Hair follicle dermal papilla cell (primary cell): ENCODE measurements at places on chromosomes 3 and 15. TPM values are rescaled to one million over a fixed set of nuclear protein-coding genes. Genes with fewer than 3 reads are reported as not detected.

The SCG3 gene
- total RNA-seq, result not detected in 2 replicates

The REC114 gene
- total RNA-seq, result not detected in 2 replicates

The TUSC7 gene
- total RNA-seq, result not detected in 2 replicates

The TRH gene
- total RNA-seq, result not detected in 2 replicates

The EPHB3 gene
- 13.6 and 21.4 TPM in 2 replicates for total RNA-seq

The CKMT1B gene
- not detected in 2 replicates for total RNA-seq

The TWF2 gene
- 139 and 150 TPM in 2 replicates for total RNA-seq

The HHLA2 gene
- total RNA-seq, result not detected in 2 replicates

The ZNF774 gene
- 0.85 and 1.9 TPM in 2 replicates for total RNA-seq

The MAGEL2 gene
- under 0.01 and 0.24 TPM in 2 replicates for total RNA-seq

The LRRC34 gene
- 3.4 and 3.7 TPM in 2 replicates for total RNA-seq

The CCR3 gene
- total RNA-seq, result not detected in 2 replicates

The ANKRD63 gene
- not detected in 2 replicates for total RNA-seq

The ACKR2 gene
- total RNA-seq, result not detected in 2 replicates

The PCLAF gene
- 8.8 and 13.0 TPM in 2 replicates for total RNA-seq

The SLC28A2 gene
- total RNA-seq, result not detected in 2 replicates

The SLC12A1 gene
- total RNA-seq, result not detected in 2 replicates

The GOLGA6L7 gene
- total RNA-seq, result not detected in 2 replicates

The ANKRD34C gene
- total RNA-seq, result not detected in 2 replicates

The GP5 gene
- total RNA-seq, result not detected in 2 replicates

The GOLGA6D gene
- total RNA-seq, result under 0.01 TPM in 1 of 2 replicates, not detected in the other

The SNX22 gene
- total RNA-seq, result 0.16 and 0.24 TPM in 2 replicates

The ENTPD3 gene
- 0.12 and 0.32 TPM in 2 replicates for total RNA-seq

The PIK3CB gene
- total RNA-seq, result 7.9 and 9.1 TPM in 2 replicates

The NUP210 gene
- under 0.01 TPM in 1 of 2 replicates, not detected in the other for total RNA-seq

The FAM3D gene
- not detected in 2 replicates for total RNA-seq

The MESP1 gene
- total RNA-seq, result 0.12 and 0.16 TPM in 2 replicates

The STRIT1 gene
- not detected in 2 replicates for total RNA-seq

The C3orf18 gene
- 28.6 and 35.6 TPM in 2 replicates for total RNA-seq

The LTK gene
- total RNA-seq, result 0.12 and 0.32 TPM in 2 replicates

The SEMA3F gene
- total RNA-seq, result 3.6 and 4.5 TPM in 2 replicates

The TGM5 gene
- total RNA-seq, result not detected in 2 replicates

The PDCD7 gene
- total RNA-seq, result 18.8 and 19.7 TPM in 2 replicates

The SLC2A2 gene
- total RNA-seq, result under 0.01 TPM in 1 of 2 replicates, not detected in the other

The CCDC33 gene
- not detected in 2 replicates for total RNA-seq

The LYZL4 gene
- not detected in 2 replicates for total RNA-seq

The CLASP2 gene
- 34.9 and 40.4 TPM in 2 replicates for total RNA-seq
